ENCODE measurements at places on chromosomes 2 and 18. TPM values are rescaled to one million over a fixed set of nuclear protein-coding genes. Genes with fewer than 3 reads are reported as not detected.

DNA sequence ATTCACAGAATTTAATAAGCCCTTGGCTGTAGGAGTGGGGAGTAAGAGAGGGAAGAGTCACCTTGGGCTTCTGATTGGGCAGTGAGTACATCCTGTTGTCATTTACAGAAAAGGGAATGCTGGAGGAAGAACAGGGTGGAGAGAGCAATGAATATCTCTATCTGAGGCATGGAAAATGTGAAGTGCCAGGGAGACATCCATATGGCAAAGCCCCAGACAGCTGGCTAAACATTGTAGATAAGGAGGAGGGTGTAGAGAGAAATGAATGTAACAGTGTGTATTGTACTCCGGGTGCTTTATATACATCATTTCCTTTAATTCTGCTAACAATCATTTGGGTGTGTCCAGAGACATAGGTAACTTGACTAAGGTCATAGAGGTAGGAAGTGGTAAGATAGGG, 103.5 kb downstream of the UPP2 start:
- DNase-seq, result no peak

The BCL11A gene
- polyA plus RNA-seq, result 15.1 TPM

GRCh38 chr2:231709981-231710798, 1.9 kb downstream of the PTMA start:
- DNase-seq, result peak; percentile 83

The VAMP8 gene
- polyA plus RNA-seq, result 89.3 TPM

DNA sequence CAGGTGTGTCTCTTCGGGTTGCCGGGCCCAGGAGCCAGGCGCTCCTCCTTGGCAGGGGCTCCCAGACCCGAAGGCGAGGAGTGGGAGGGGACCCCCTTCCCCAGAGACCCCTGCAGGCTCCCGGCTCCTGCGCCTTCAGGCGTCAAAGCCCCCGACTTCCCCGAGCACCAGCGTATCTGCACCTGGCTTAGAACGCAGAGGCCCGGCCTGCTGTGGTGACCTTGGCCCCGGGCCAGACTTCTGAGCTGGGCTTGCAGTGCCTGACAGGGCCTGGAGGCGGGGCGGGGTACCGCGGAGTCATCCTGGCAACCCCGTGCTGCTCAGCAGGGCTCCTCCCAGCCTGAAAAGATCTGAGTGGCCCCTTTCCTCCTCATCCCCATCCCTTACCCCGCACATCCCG, 27.0 kb downstream of the SKA1 start:
- DNase-seq, result no peak

GRCh38 chr2:133570542-133570941, 2.3 kb upstream of the NCKAP5 start:
- DNase-seq, result peak; percentile 45

- DNase-seq, result no peak
Observed at GRCh38 chr2:128979182-128979581, 660.5 kb upstream of the HS6ST1 start.

DNA sequence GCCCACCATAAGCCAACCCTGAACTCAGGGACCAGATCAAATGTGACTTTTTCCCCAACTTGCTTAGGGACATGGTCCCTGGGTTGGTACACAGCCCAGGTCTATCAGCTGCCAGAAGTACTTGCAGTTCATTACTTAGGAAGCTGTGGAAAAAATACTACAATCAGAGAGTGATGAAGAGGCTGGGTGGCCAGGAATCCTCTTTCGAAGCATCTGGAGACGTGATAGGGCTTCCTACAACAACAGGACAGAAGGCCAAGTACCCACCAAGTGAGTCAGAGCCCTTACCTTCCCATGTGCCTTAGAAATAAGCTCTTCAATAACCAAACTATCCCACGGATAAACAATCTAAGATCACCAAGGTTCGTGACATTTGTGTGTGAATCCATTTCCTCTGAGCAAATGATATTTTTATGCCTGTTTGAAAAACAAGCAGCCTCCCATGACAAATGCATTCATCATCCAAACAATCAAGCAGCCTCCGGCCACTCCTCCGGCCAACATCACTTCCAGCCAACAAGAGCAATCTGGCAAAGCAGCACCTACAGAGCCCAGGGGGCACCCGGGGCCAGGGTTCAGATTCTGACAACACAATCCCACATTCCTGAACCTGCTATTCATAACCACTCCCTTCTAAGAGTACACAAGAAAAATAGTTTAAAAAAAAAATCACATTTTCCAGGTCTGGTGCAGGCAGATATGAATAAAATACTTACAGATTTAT, 26.4 kb downstream of the TBC1D8 start:
- no peak for DNase-seq

The TCF7L1 gene
- polyA plus RNA-seq, result 50.7 TPM

DNA sequence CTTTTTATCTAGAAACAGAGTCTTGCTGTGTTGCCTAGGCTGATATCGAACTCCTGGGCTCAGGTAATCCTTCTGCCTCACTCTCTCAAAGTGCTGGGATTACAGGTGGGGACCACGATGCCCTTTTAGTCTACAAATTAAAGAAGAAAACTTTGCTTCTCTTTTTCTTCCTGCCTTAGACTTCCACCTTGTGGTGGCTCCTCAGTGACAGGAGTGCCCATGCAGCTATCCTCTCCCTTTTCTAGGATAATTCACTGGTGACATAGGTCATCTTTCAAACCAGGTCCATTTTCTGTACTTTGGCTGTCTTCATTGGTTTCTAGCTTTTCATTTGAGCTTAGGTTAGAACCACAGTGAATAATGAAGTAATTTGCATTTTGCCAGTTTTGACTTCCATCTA, 13.6 kb downstream of the DCAF17 start:
- no peak for DNase-seq

The RGPD3 gene
- 0.12 TPM for polyA plus RNA-seq

GRCh38 chr2:183214680-183215079, 90.4 kb downstream of the NUP35 start:
- no peak for DNase-seq

DNA sequence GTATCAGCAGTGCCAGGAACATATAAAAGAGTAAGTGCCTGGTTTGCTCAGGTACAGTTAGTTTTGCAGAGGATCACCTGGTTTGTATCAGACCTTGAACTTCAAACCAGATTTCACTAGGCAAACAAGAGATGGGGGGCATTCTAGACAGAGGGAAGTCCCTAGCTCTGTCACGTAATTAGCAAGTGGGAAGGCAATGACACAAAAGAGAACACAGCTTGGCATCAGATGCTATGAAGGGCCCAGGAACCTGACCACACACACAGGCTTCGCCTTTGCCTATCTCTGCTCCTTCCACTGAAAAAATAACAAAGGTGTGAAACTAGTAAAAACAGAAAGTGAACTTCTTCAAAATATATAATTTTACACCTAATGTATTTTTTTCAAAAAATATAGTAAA, 62.6 kb downstream of the CERKL start:
- DNase-seq, result no peak

DNA sequence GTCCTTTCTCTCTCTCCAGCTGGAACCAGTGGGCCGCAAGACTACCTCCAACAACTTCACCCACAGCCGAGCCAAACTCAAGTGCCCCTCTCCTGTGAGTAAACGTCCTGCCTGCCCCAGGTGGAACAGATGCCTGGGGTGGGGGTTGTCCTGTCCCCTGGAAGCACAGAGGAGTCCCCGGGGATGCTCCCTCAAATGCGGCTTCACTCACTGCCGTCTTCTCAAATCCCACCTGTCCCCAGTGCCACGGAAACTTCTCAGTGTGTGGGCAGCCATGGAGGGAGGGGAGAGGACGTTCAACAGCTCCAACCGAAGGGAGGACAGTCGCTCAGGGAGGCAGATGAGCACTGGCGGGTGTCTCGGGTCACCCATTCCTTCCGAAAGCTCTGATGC, 110.7 kb upstream of the PPP1CB start:
- DNase-seq, result no peak

- no peak for DNase-seq
Observed at GRCh38 chr2:206232287-206233035, 42.0 kb upstream of the ZDBF2 start.

GRCh38 chr2:79887747-79888374, 375.0 kb downstream of the CTNNA2 start:
- DNase-seq, result peak; percentile 70

DNA sequence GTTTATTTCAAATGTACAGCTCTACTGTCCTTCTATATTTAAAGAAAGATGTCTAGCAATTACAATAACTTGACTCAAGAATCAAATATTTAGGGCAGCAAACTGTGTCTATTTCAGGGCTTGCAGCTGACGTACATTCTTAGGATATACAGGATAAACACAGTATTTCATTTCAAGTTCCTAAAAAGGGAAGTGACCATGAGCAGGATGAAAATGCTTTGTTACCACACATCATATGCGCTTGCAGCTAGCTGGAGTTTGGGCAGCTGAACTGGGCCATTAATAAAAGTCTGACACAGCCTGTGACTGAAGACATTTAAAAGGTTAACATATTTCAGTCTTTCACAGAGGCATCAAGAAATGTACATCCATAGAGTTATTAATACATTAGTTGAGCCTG, 264.6 kb upstream of the TRIB2 start:
- DNase-seq, result no peak

The POLR1B gene
- polyA plus RNA-seq, result 37.3 TPM

The SKOR2 gene
- polyA plus RNA-seq, result not detected

GRCh38 chr2:150484461-150485021, 2.9 kb downstream of the RND3 start:
- peak; percentile 20 for DNase-seq

The PCARE gene
- polyA plus RNA-seq, result 0.43 TPM

GRCh38 chr2:109000738-109001137, 11.7 kb upstream of the EDAR start:
- DNase-seq, result no peak

The GALNT13 gene
- 2.8 TPM for polyA plus RNA-seq

DNA sequence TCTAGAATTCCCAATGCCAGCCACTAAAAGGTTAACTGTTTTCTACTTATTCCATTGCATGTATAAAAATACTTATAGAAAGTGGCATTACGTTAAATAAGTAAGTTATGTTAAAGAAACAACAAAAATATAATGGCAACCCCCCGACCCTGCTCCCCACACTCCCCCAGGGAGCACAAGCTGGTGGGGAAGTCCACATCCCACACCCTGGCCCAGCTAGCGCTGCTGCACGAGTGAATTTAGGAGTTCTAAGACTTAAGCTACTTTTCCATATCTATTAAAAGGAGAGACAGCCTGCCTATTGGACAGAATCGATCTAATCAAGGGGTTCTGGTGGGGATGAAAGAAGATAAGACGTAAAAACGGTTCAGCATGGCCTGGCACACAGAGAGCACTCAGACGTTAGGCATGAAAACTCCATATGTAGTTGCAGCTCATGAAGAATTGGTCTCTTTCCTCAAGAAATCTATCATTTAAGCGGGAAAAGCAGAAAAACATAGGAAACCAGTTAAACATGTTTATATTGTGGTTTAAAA, 16.6 kb downstream of the HJURP start:
- no peak for DNase-seq

DNA sequence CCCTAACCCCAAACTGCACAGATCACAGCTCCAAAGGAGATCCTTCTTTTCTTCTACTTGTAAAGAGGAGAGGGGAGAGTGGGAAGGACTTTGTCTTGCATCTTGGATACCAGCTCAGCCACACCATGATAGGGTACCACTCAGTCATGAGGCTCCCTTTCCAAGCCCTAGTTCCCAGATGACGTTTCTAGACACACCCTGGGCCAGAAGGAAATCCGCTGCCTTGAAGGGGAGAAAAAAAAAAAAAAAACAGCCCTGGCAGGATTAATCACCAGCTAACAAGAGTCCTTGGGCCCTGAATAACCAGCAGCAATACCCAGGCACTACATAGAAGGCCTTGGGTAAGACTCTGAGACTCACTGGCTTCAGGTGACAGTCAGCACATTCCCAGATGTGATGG, 36.9 kb downstream of the ST8SIA3 start:
- no peak for DNase-seq

DNA sequence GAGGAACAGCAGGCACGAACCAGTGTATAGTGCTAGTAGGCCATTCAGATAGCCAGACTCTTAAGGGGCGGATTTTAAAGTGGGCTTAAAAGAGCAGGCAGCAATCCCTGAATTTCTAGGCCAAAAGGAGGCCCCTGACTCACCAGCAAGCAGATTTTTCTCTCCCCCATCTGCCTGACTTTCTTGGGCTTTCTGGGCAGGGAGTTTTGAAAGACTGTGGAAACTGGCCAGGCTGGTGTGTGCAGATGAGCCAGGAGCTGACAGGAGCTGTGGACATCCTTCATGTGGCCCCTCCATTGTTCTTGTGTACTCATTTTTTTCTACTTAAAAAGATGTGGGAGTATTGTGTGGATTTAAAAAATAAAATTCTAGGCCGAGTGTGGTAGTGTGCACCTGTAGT, 59.0 kb downstream of the GLI2 start:
- DNase-seq, result no peak

The MYL1 gene
- not detected for polyA plus RNA-seq

DNA sequence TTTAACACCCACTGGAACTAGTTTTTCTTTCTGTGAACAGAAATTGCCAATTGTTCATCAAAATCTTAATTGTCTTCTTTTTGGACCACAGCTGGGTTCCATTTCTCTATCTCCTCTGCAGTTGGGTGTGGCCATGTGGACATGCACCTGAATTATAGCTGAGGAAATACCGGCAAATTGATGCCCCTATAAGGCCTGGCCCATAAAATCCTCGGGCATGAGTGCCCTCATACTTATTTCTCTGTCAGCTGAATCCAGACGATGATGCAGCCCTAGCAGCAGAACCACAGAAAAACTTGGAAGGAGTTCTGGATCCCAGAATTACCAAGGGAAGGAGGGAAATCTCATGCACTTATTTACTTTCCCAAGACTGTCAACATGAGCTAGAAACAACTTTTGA, 249.0 kb downstream of the CYRIA start:
- DNase-seq, result no peak

The GAL3ST2 gene
- polyA plus RNA-seq, result 0.76 TPM

The SH2D6 gene
- 1.3 TPM for polyA plus RNA-seq
